NCI-H510A (cell line): ENCODE measurements at places on chromosomes 5 and 9.

DNA sequence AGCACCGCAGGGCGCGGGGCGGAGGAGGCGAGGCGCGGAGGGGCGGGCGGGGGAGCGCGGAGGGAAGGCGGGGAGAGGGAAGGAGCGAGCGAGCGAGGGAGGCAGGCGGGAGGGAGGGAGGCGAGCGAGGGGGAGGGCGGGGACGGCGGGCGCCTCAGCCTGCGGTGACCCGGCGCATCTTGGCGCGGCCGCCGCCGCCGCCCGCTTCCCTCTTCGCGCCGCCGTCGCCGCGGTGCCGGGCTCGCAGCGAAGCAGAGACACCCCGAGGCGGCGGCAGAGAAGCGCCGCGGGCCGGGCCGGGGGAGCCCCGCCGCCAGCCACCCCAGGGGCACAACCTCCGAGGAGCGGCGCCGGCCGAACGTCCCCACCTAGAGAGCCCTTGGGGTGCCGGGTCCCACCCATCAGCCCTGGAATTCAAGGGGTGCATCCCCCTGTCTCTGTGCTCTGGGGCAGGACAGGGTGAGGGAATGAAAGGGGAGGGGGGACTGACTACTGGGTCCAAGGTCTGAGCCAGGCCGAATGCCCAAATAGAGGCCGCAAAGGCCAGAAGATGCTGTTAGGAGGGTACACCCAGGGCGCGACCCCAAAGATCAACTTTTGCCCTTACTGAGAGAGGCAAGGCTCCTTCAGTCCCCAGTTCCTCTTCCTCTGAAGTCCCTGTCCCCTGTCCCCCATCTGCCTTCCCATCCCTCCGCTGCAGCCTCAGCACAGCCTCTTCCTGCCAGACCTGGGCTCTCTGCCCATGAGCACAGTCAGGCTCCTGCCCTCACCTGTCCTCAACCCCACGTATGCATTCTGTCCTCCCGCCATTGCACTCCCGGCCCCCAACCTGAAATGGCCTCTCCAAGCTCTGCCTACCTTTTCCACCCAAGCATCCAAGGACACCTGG, at the start of gene ADAMTS2:
Gene ADAMTS2, minus strand, starts transcription at position 29 of the 889 bp plus-strand sequence. CDS start 133 bp downstream, outside the sequence.
- no peak for DNase-seq

- no peak for DNase-seq
Observed at GRCh38 chr9:71646131-71646530, 122.2 kb downstream of the CEMIP2 start.

DNA sequence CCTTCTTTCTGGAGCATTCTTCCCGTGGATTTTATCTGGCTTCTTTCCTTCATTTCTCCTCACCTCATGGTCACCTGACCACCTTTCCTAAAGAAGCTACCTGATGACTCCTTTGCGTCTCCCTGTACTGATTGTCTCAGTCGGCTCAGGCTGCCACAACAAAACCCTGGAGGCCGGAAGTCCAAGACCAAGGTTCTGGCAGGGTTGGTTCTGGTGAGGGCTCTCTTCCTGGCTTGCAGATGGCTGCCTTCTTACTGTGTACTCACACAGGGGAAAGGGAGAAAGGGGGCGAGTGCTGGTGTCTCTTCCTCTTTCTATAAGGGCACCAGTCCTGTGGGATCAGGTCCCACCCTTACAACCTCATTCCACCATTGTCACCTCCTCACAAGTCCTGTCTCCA, 140.0 kb downstream of the SYK start:
- no peak for DNase-seq

DNA sequence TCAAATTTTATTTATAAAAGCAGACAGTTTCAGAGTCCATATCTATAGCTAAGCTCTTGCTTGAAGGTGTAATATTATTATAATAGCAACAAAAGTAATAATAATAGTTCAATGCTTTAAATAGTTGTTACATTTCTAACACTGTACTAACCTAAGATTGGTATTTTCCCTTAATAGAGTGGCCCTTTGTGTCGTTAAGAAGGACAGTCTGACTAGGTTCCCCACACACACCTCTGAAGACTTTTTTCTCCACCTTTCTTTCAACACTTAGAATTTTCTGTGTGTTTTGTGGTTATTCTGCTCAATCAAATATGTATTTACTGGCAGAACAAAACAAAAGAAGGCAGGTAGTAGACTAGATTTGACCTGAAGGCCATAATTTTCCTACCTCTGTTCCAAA, 223.2 kb upstream of the ACO1 start:
- no peak for DNase-seq

DNA sequence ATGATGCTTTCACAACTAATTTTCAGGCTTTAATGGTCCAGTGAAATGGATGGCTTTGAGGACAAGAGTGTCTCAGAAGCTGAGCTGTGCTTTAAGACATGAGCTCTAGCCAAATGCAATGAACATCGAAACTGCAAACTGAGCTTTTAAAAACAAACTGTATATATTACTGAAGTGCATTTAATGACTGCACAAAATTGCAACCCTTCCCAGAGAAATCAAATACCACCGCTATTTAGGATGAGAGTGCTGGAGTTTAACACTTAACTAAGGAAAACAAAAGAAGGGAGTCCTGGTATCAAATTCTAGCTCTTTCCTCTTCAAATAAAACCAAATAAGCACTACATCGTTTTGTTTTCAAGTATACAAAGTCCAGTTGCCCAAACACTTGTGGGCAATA, 163.9 kb downstream of the SLF1 start:
- DNase-seq, result no peak

- no peak for DNase-seq
Observed at GRCh38 chr5:5037674-5038073, 102.5 kb upstream of the ADAMTS16 start.

DNA sequence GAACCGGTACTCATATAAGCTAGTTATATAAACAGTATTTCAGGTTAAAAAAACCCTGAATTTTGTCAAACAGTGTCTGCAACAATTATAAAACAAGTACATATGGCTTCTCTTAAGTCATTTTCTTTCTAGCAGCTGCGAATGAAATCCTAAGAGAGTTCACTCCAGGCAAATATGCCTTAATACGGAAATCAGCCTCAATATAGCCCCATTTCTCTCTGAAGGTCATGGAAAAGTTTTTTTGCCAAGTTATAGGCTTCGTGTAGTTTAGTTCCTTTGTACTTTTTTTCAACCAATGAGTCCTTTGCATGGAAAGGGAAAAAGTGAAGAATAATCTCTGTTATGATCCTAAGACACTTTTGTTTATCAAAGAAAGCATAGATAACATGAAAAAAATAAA, 848.0 kb upstream of the ACO1 start:
- no peak for DNase-seq

DNA sequence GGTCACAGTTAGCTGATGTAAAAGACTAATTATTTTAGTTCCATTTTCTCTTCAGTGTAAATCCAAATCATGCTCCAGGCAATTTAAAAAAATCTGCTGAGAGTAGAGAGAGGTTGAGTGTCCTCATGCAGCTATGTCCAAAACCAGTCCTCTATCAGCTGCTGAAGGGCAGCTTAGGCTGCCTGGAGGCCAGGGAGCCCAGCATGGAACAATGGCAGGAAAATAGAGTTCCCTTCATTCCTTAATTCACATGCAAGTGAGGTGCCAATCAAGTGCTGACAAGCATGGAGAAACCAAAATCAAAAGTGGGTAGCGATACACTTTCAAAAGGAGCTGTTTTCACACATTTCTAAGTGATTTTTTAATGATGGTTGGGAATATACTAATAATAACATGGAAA, 78.3 kb upstream of the POU5F2 start:
- DNase-seq, result no peak

DNA sequence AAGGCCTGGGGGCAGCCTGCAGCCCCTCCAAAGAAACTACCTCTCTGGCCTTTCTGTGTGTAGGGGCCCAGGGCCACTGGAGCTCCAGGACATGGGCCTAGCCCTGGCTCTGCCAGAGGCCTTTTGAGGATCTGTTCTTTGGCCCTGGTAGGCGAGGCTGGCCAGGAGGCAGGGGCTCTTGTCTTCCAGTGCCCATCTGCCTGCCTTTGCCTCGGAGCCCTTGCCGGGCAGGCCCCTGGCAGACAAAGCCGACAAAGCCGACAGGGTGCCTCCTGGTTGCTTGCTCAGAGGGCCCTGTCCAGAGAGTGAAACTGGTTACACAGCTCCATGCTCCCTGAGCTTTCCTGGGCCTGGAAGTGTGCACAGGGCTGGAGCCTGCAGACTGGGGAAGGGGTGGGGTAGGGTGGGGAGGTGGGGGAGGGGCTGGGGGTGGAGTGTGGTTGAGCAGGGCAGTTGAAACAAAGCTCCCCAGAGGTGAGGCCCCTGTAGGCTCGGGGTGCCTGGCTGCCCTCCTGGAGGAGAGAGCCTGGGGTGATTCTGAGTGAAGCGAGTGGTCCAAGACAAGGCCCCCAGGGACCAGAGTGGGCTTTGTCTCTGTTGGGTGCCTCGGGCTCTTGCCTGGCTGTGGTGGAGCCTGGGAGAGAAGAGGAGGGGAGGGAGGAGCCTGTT, 29.3 kb downstream of the PTPA start:
- DNase-seq, result peak; percentile 75

DNA sequence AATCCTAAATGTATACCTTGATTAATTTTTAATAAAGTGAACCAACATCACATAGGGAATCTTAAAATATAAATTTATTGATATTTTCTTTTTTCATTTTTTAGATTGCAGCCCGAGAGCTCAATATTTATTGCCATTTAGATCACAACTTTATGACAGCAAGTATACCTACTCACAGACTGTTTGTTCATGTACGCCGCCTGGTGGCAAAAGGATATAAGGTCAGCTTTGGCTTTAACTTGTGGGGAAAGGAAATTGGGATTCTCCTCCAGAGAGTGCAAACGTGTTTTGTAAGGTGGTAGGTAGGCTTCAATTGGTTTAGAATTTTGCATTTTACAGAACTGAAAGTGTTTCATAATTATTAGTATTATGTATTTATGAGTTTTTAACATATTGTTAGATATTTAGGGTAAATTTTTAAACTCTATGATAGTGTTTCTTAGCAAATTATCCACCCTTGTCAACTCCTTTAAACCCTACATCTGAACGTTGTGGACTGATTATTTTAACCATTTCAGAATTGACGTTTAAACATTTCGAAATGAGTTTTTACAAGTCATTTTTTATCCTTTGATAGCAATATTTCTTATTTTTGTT, 17.5 kb upstream of the DHFR start:
- no peak for DNase-seq

DNA sequence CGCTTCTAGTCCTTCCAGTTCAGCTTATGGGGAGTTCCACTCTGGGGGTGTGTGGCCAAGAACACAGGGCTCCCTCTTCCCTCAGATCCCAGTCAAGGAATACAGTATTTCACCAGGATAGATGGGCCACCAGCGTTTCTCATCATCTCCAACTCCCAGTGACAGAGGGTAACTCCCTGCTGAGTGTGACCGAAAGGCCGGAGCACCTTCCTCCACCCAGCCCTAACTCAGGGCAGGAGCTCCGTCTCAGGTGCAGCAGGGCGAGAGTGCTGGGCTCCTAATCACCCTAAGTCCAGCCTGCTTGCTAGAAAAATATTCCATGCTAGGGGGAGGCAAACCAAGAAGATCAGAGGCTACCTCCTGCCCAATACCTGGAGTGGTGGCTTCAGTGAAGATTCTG, 102.6 kb downstream of the ADAMTS2 start:
- no peak for DNase-seq

DNA sequence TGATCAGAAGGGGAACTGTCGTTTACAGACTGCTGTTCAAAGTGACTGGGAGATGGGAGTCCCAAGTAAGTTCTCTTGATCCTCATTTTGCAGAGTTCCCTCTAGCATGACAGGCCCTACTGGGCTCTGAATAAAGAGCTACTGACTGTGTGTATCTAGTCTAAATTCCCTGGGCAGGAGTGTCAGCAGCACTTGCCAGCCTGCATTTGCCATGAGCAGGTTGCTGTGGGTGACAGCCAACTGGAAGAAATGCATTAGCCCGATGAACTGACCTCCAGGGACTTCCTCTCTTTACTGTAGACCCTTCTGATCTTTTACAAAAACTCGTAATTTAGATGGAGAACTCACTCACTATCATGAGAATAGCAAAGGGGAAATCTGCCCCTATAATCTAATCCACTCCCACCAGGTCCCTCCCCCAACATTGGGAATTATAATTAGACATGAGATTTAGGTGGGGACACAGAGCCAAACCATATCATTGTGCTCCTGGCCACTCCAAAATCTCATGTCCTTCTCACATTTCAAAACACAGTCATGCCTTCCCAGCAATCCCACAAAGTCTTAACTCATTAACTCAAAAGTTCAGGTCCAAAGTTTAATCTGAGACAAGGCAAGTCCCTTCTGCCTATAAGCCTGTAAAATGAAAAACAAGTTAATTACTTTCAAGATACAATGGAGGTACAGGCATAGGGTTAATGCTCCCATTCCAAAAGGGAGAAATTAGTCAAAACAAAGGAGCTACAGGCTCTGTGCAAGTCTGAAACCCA, 78.9 kb upstream of the CXCL14 start:
- no peak for DNase-seq

GRCh38 chr5:7878381-7878873, 9.5 kb downstream of the MTRR start:
- no peak for DNase-seq

GRCh38 chr9:130638284-130639123, 25.9 kb upstream of the PRDM12 start:
- DNase-seq, result no peak

GRCh38 chr9:21811914-21812313, 9.5 kb downstream of the MTAP start:
- DNase-seq, result no peak

DNA sequence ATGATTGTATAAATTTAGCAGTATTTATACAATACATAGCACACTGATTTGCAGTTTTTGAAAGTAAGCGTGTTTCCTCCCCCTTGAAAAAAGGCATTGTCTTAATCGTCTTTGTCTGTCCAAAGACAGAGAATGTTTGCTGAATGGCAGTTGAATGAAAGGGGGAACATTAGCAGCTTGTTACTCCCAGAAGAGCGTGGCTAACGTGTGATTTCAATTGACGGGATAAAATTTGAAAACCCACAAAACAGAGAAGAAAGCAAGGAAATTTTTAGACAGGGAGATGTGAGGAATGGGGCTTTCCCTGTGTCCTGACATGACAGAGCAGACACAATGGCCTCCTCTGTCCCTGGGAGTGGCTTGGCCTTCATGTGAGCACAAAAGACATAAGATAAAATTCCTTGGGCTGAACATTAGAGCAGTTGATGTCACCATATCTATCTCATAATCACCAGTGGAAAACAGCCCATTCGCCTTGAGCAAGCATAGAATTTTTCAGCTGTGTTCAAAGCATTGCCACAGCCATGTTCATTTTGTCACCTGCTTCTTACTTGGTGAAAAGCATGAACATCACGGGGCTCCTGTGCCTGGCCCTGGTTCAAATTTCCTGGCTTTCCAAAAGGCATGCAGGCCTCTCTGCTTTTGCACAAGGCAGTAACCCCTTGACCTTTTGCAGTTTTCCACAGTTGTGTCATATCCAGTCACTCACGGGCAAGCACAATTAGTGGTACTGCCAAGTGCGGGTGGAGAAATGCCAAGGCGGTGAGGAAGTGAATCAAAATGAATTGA, 126.9 kb downstream of the TLE1 start:
- no peak for DNase-seq

DNA sequence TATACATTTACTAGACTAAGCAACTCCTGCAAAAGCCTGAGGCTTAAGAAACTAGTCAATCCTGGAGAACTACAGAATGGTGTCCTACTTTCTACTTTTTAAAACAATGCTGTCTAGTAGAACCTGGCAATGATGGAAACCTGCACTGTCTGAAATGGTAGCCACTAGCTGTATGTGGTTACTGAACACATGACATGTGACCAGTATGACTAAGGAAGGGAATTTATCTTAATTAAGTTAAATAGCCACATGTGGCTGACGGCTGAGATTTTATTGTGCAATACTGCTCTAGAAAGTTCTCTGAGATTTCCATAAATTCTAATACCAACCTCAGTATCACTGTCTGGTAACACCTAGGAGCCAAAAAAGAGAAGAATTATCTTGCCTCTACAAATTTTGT, 44.9 kb upstream of the RAPGEF6 start:
- DNase-seq, result no peak
